ENCODE measurements at places on chromosomes 4 and X.

DNA sequence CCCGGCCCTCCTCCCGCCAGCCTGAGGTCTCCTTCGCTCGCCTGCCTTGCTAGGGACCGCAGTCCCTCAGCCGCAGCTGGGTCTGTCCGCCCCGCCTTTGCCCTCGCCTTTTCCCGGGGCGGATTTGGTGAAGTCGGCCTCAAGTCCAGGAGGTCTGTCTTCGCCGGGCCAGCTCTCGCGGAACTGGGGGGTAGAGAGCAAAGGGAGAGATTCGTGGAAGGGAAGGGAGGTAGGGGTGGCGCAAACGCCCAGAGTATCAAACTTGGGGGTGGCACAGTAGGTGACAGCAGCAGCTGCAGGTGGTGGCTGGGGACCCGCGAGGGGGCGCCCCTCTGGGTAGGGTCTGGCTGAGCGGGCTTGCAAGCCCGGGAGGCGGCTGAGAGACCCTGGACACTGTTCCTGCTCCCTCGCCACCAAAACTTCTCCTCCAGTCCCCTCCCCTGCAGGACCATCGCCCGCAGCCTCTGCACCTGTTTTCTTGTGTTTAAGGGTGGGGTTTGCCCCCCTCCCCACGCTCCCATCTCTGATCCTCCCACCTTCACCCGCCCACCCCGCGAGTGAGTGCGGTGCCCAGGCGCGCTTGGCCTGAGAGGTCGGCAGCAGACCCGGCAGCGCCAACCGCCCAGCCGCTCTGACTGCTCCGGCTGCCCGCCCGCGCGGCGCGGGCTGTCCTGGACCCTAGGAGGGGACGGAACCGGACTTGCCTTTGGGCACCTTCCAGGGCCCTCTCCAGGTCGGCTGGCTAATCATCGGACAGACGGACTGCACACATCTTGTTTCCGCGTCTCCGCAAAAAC lies at the start of gene NPY2R:
Gene NPY2R (plus strand): TSS at position 379 of the 797 bp plus-strand sequence. CDS start 5,304 bp downstream, outside the sequence.
- DNase-seq: no peak

GRCh38 chr4:79906303-79906702 lies 166.7 kb downstream of the ANTXR2 start:
- no peak for DNase-seq

GRCh38 chr4:138673053-138673452 lies 342.5 kb upstream of the NOCT start:
- DNase-seq: no peak

DNA sequence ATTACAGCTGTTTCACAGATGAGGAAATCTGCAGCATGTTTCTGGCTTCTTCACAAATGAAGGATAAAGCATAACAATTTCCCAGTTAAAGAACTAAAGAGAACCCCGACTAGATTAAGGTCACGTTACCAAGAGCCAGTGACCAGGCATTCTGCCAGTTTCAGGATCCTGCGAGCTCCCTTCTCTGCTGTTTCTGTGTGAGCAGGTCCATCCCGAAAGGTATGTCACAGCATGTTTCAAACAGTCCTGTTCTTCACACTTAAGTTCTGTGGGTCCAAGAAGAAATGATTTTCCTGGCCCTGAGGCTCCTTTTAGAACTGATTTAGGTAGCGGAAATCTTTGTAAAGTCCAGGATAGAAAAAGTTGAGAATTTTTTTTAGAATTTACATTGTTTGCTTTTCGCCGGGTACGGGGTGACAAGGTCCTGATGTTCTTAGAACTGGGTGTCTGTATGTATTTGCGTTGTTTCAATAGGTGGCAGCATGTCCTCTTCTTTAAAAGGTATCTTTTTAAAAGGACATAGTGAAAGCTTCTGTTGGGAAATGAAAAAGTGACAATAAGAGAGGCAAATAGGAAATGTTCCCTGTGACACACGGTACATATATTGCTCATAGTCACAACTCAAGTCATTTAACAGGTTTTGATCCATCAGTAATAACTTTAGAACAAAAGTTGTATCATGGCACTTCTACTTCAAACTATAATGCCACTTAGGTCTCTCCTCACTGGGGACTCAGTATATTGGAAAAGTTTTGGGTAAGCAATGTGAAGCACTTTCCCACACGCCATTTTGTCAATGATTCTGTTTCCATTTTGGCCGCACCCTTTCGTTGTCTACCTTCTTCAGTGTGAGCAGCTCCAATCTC lies 18.4 kb downstream of the IL21 start:
- no peak for DNase-seq

- DNase-seq: no peak
Observed at GRCh38 chr4:156113138-156113765, 159.6 kb upstream of the CTSO start.

DNA sequence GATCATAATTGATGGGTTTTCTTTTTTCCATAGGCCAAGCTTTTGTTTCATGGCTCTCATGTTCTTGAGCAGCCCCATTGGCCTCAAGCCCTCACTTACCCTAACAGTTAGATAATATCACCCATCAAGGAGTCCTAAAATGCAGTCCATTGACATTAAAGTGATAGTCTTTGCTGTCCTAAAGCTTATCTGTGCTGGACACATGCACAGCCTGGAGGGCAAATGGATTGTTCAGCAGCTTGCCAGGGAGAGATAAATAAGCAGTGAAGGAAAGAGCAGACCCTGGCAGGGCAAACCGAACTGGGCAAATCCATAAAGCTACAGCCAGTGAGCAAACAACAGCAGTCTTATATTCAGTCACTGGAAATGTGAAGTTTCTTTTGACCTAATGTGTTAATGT lies 199.6 kb upstream of the MID1 start:
- DNase-seq: no peak

DNA sequence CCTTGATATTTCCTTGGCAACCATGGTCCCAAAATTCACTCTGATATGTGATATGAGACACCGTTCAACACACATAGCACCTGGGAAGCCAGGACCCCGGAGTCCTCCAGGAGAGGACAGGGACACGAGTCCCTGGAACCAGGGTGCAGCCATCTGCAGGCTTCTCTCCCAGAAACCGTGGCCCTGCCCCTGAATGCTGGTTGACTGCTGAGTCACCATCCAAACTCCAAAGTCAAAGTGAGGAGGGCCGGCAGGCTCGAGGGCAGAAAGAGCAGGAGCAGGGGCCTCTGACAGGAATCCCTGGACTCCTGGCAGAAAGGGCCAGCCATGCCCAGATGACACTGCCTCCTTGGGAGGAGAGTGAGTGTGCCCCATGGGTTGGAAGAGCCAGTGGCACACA lies 6.9 kb upstream of the PNMA6A start:
- no peak for DNase-seq

GRCh38 chrX:6505960-6506359 lies 29.0 kb downstream of the VCX3A start:
- no peak for DNase-seq

DNA sequence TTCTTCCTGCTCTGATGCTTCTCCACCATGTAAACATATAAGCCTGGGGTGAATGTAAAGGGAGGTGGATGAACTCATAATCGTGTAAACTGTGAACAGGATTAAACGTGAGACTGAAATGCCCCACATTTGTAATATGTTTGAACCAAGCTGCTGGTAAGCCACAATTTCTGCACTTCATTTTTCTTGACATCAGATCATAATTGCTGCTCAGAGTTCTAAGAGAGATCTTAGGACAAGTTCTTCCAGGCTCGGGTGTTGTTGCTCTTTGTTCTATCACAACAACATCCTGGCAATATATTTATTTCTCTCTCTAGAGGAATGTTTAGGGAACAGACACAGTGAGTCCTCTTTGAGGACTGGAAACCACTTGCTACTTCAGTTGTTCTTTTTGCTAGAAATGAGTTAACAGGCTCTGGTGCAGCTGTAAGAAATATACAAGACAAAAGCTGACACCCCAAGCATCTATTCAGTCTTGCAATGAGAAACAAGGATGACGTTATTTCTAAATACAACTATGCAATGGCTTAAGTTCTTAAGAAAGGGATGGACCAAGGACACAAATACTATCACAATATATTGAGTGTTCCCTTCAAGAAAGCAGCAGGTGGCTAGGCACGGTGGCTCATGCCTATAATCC lies 59.6 kb downstream of the LNX1 start:
- DNase-seq: no peak

DNA sequence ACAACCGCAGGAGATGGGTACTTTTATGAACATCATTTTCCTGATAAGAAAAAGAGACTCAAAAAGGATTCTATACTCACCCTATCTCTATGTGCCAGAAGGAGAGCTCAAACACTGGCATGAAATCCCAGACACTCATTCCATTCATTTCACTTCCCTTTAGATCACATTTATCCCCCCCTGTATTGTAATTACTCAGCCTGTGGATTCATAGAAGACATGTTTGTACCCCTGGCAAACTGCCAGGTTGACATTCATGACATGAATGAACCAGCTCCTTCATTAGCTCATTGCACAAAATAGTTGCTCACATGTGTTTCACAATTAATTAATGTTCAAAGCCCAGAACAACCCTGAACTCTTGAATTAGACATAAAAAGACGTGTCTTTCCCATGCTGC lies 4.9 kb downstream of the SMR3A start:
- no peak for DNase-seq

- DNase-seq: no peak
Observed at GRCh38 chrX:120999413-120999812, 13.9 kb upstream of the CT47A1 start.

DNA sequence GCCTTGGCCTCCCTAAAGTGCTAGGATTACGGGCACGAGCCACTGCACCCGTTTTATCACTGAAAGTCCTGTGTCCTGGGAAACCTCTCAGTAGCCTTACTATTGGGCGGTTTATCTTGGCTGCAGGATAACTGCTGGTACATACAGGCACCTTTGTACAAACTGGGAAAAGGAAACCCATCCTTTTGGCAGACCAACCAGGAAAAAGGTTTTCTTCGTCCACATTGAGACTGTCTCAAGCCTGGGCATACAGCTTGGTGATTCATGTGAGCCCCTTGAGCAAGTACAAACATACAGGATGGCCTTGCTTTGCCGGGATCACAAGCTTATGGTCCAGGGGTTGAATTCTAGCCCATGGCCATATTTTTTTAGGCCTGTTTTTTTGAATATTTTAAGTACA lies 32.8 kb downstream of the RWDD4 start:
- DNase-seq: no peak

- DNase-seq: no peak
Observed at GRCh38 chr4:176187624-176188023, 7.8 kb downstream of the SPATA4 start.

GRCh38 chrX:77450996-77451395 lies 3.8 kb downstream of the FGF16 start:
- DNase-seq: no peak

DNA sequence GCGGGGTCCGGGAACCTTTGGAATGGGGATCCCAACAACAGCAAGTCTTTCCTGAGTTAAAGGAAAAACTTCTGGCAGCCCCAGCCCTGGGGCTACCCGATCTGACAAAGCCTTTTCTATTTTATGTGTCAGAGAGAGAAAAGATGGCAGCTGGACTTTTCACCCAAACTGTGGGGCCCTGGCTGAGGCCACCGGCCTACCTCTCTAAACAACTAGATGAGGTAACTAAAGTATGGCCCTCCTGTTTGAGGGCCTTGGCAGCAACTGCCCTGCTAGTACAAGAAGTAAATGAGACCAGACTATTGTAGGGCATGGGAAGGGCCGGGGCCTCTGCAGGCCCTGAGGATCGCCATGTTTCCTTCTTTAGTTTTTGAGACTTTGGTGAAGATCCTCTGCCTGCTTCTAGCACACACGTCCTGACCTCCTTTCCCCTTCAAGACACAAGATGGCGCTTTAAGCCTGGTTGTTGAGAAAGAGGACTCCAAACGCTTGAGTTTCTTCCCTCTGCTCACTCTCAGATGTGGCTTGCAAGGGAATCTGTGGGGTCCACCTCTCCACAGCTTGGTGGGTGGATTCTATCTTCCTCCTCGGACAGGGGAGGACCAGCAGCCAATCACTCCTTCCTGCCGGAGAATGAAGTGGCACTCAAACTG lies 18.5 kb upstream of the DRD5 start:
- DNase-seq: no peak

- no peak for DNase-seq
Observed at GRCh38 chrX:134622056-134622812, 36.0 kb downstream of the PLAC1 start.

DNA sequence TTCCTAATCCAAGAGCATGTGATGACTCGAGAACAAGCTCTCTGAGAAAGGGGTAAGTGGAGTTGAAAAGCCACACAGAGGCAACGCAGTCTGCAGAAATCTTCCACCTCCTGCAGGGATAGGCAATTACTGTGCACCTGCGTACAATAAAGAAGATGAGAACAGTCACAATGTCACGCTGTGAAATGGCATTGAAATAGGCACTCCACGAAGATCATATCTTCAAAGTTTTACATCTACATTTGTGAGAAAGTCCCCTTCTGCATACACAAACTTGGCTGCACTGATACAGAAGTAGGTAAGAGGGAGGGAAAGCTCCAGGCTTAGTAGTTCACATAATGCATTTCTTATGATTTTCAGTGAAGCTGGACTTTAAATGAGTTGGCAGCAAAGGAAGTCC lies 27.1 kb downstream of the DDX60L start:
- no peak for DNase-seq
